ENCODE measurements at places on chromosomes 6 and 20. TPM values are rescaled to one million over a fixed set of nuclear protein-coding genes. Genes with fewer than 3 reads are reported as not detected.
A peak's percentile ranks its signal among the peaks of the same experiment; 100 is the strongest.

The LRRC1 gene
- 5.2 TPM for total RNA-seq

GRCh38 chr6:31544676-31545075, 1.7 kb downstream of the ATP6V1G2 start:
- peaks cover 52% of the 10 kb centered on the region for H3K4me1 ChIP-seq
- peaks cover 12% of the 10 kb centered on the region for H3K36me3 ChIP-seq
- no peak overlapping the region for H3K4me3 ChIP-seq

- no peaks in the 10 kb centered on the region for H3K4me1 ChIP-seq
- H3K27me3 ChIP-seq = no peaks in the 10 kb centered on the region
- no peak overlapping the region for H3K4me3 ChIP-seq
Observed at GRCh38 chr6:97470322-97470721, 187.3 kb upstream of the MMS22L start.

The TMEM239 gene
- not detected for total RNA-seq

- H3K4me3 ChIP-seq = no peak overlapping the region
- no peak overlapping the region for H3K27ac ChIP-seq
- no peaks in the 10 kb centered on the region for H3K4me1 ChIP-seq
- no peaks in the 10 kb centered on the region for H3K27me3 ChIP-seq
- H3K36me3 ChIP-seq = no peaks in the 10 kb centered on the region
- DNase-seq = no peak
Observed at GRCh38 chr6:51640021-51640420, 447.4 kb downstream of the PKHD1 start.

The TSPO2 gene
- not detected for total RNA-seq

GRCh38 chr6:17584241-17584803, 15.8 kb upstream of the FAM8A1 start:
- DNase-seq = peak; percentile 52
- peaks cover 2% of the 10 kb centered on the region for H3K4me1 ChIP-seq
- H3K36me3 ChIP-seq = no peaks in the 10 kb centered on the region
- no peak overlapping the region for H3K27ac ChIP-seq
- H3K27me3 ChIP-seq = no peaks in the 10 kb centered on the region

DNA sequence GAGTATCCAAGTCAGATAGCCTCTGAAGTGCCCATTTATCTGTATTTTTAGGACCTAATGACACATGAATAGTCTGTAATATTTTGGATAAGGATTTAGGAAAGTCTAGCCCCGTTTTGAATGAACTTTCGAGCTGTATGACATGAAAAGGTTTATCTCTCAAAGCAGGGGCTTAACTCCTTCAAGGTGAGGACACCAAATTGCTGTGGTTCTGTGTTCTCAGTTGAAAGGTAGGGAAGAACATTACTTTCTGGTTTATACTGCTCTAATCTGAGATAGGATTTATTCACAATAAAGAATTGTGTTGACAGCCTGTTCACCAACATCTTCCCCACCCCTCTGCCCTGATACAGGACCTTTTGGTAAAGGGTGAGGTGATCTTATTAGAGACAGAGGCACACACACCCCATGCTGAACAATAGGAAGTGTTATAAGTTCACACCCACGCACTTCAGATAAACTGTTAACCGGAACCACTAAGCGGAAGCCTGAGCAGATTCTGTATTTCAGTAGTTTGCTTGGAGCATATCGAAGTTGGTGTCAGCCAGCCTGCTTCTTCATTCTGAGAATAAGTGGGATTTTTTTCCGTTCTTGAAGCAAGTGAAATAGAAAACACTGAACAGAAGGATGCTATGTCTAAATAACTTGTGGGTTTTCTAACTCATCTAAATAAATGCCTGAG, 223.3 kb downstream of the TMEM242 start:
- peak overlapping the region; percentile 44 for H3K27ac ChIP-seq
- peak overlapping the region; percentile 0 for H3K4me3 ChIP-seq
- H3K4me1 ChIP-seq = peaks cover 41% of the 10 kb centered on the region
- H3K36me3 ChIP-seq = no peaks in the 10 kb centered on the region
- no peaks in the 10 kb centered on the region for H3K27me3 ChIP-seq
